ENCODE measurements at places on chromosomes 1 and 21. TPM values are rescaled to one million over a fixed set of nuclear protein-coding genes. Genes with fewer than 3 reads are reported as not detected.

Gene PRAMEF12
- total RNA-seq: not detected

Gene TSPAN1
- total RNA-seq: 0.20 TPM

Gene SEMA6C
- total RNA-seq: 0.98 TPM

Gene CFAP74
- total RNA-seq: not detected

Gene RO60
- total RNA-seq: 149 TPM

Gene GOLT1A
- total RNA-seq: not detected

Gene CCDC27
- total RNA-seq: not detected

Gene SERPINC1
- total RNA-seq: not detected

Gene NGF
- total RNA-seq: 0.20 TPM

Gene TMPRSS15
- total RNA-seq: not detected

Gene TNNT2
- not detected for total RNA-seq

Gene CHIA
- total RNA-seq: not detected

Gene FNDC10
- total RNA-seq: 3.1 TPM

Gene ETV3L
- not detected for total RNA-seq

Gene COL8A2
- total RNA-seq: 2.3 TPM

Gene PRKCZ
- 1.8 TPM for total RNA-seq

Gene KCND3
- total RNA-seq: under 0.01 TPM

Gene ATP6V1G3
- not detected for total RNA-seq

Gene UBL4B
- total RNA-seq: not detected

Gene XCL2
- not detected for total RNA-seq

Gene AXDND1
- total RNA-seq: 0.37 TPM

Gene SYDE2
- 6.1 TPM for total RNA-seq

Gene GNL2
- 99.1 TPM for total RNA-seq

Gene SPRR2B
- not detected for total RNA-seq

Gene BRDT
- not detected for total RNA-seq

Gene KRTAP19-3
- not detected for total RNA-seq

Gene VSIG8
- not detected for total RNA-seq

Gene DCAF6
- 54.0 TPM for total RNA-seq

Gene SLC35F3
- total RNA-seq: not detected

Gene NTRK1
- total RNA-seq: 0.20 TPM

Gene AK5
- 24.6 TPM for total RNA-seq

Gene KLHDC8A
- not detected for total RNA-seq

Gene HMGB4
- total RNA-seq: not detected

Gene CYP4Z1
- total RNA-seq: not detected

Gene ARID1A
- 30.9 TPM for total RNA-seq

Gene RAB7B
- 8.2 TPM for total RNA-seq

Gene CTSE
- total RNA-seq: not detected

Gene ACOT11
- total RNA-seq: 2.9 TPM

Gene HSPB7
- total RNA-seq: under 0.01 TPM

Gene PLD5
- total RNA-seq: not detected

Gene AMY2A
- total RNA-seq: not detected

Gene CERS2
- total RNA-seq: 99.6 TPM

Gene EFNA3
- 0.73 TPM for total RNA-seq

Gene TLCD4
- total RNA-seq: 1.2 TPM

Gene RBM11
- total RNA-seq: not detected

Gene CELA2B
- not detected for total RNA-seq

Gene RPRD2
- 8.8 TPM for total RNA-seq

Gene HSD3B1
- total RNA-seq: not detected

Gene CLDN17
- not detected for total RNA-seq

Gene OR2T29
- total RNA-seq: not detected

Gene OR2M3
- not detected for total RNA-seq

Gene ATP1A4
- not detected for total RNA-seq

Gene SLC19A1
- total RNA-seq: 19.2 TPM

Gene TNFAIP8L2
- not detected for total RNA-seq

Gene C1orf185
- not detected for total RNA-seq

All from subcutaneous preadipocyte (primary cell).